ENCODE measurements at places on chromosomes 13 and 19. TPM values are rescaled to one million over a fixed set of nuclear protein-coding genes. Genes with fewer than 3 reads are reported as not detected.
A peak's percentile ranks its signal among the peaks of the same experiment; 100 is the strongest.

C13orf42 gene
- total RNA-seq: not detected

GRCh38 chr19:1910177-1910576, 5.0 kb downstream of the ADAT3 start:
- no peak overlapping the region for H3K4me3 ChIP-seq
- peaks cover 16% of the 10 kb centered on the region for H3K4me1 ChIP-seq
- DNase-seq: no peak
- no peak overlapping the region for H3K27ac ChIP-seq
- no peaks in the 10 kb centered on the region for H3K27me3 ChIP-seq

DBP gene
- total RNA-seq: 10.7 TPM

SIGLEC11 gene
- total RNA-seq: not detected

CFAP97D2 gene
- total RNA-seq: not detected

GRCh38 chr13:41178040-41178439, 16.3 kb downstream of the KBTBD7 start:
- H3K27ac ChIP-seq: no peak overlapping the region
- H3K4me1 ChIP-seq: peaks cover 3% of the 10 kb centered on the region
- DNase-seq: no peak
- H3K4me3 ChIP-seq: no peak overlapping the region
- no peaks in the 10 kb centered on the region for H3K27me3 ChIP-seq

RPS28 gene
- total RNA-seq: 2,121 TPM

GRCh38 chr13:95456815-95457214, 95.7 kb upstream of the CLDN10 start:
- peaks cover 8% of the 10 kb centered on the region for H3K4me1 ChIP-seq
- H3K27ac ChIP-seq: no peak overlapping the region
- H3K27me3 ChIP-seq: no peaks in the 10 kb centered on the region
- DNase-seq: no peak

DNA sequence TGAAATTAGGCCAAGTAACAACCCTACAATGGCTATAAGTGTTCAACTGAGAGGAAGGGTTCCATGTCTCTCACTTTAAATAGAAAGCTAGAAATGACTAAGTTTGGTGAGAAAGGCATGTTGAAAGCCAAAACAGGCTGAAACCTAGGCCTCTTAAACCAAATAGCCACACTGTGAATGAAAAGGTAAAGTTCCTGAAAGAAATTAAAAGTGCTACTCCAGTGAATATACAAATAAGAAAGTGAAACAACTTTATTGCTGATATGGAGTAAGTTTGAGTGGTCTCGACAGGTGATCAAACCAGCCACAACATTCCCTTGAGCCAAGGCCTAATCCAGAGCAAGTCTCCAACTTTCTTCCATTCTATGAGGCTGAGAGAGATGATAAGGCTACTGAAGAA, 209.6 kb downstream of the KLF12 start:
- H3K27ac ChIP-seq: peak overlapping the region; percentile 77
- H3K36me3 ChIP-seq: peaks cover 7% of the 10 kb centered on the region
- H3K4me1 ChIP-seq: peaks cover 23% of the 10 kb centered on the region

DNA sequence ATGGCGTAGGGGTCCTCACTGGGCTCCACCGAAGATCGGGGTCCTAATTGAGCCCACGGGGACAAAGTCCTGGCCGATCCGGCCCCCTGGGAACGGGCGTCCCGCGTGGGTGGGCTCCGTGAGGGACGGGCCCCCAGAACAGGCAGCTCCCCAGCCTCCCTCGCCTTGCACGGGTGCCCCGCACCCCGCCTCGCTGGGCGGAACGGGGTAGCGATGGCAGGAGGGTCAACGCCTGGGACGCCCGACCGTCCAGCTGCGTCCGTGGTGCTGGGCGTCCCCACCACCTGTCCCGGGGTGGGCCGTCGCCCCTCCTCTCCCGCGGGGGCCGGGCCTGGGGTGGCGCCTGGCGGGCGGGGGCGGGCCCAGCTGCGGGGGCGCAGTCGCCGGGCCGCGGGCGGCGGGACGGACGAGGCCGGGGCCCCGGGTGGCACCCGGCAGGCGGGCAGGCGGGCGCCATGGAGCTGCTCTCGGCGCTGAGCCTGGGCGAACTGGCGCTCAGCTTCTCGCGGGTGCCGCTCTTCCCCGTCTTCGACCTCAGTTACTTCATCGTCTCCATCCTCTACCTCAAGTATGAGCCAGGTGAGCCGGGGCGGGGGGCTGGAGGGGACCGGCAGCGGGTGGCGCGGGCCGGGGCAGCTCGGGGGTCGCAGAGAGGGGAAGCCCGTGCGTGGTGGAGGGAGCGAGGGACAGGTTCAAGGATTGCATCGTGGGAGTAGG, at the start of gene TMEM38A:
TMEM38A (plus strand) TSS at position 377 of the 717 bp plus-strand sequence; CDS start at position 456, 79 bp downstream.
- peak within 1 kb of the TSS; percentile 97 for H3K27ac ChIP-seq
- H3K4me1 ChIP-seq: peaks cover 18% of the 10 kb centered on the region
- DNase-seq: peak; percentile 89
- peaks cover 23% of the 10 kb centered on the region for H3K27me3 ChIP-seq
- H3K36me3 ChIP-seq: peaks cover 23% of the 10 kb centered on the region

- no peaks in the 10 kb centered on the region for H3K27me3 ChIP-seq
- H3K36me3 ChIP-seq: no peaks in the 10 kb centered on the region
- no peaks in the 10 kb centered on the region for H3K4me1 ChIP-seq
- no peak for DNase-seq
Measured at GRCh38 chr13:113121183-113121927, 1.2 kb upstream of the F10 start.

- peaks cover 79% of the 10 kb centered on the region for H3K27me3 ChIP-seq
- peaks cover 2% of the 10 kb centered on the region for H3K36me3 ChIP-seq
- peaks cover 4% of the 10 kb centered on the region for H3K4me1 ChIP-seq
- peak overlapping the region; percentile 29 for H3K27ac ChIP-seq
- DNase-seq: no peak
Measured at GRCh38 chr13:27970382-27971235, 1.5 kb upstream of the CDX2 start.

DNA sequence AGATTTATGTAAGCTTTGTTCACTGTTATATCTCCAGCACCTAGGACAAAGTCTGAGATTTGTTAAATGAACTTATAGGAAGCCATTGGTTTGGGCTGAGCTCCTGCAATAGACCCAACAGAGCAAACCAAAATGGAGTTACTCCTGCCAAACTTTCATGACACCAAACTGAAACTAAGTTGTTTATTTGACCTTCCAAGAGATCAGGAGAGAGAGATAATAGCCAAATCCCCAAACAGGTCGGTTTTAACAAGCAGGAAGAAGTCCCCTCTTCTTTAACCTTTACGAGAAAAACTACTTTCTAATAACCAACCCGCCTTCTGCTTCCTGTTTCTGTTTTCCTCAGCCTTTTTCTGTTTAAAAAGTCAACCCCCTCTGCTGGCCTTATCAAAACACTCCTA, 54.9 kb upstream of the ATP12A start:
- H3K4me3 ChIP-seq: peak overlapping the region; percentile 4
- no peaks in the 10 kb centered on the region for H3K27me3 ChIP-seq
- peak; percentile 59 for DNase-seq
- peaks cover 28% of the 10 kb centered on the region for H3K4me1 ChIP-seq

GRCh38 chr13:50464349-50465251, 378.9 kb downstream of the DLEU7 start:
- no peak overlapping the region for H3K4me3 ChIP-seq
- no peak overlapping the region for H3K27ac ChIP-seq
- no peaks in the 10 kb centered on the region for H3K36me3 ChIP-seq

- H3K27me3 ChIP-seq: no peaks in the 10 kb centered on the region
- no peak overlapping the region for H3K4me3 ChIP-seq
- H3K27ac ChIP-seq: no peak overlapping the region
- H3K36me3 ChIP-seq: no peaks in the 10 kb centered on the region
Measured at GRCh38 chr13:102761071-102761470, 12.5 kb downstream of the TEX30 start.

LENG9 gene
- total RNA-seq: 8.3 TPM

DNA sequence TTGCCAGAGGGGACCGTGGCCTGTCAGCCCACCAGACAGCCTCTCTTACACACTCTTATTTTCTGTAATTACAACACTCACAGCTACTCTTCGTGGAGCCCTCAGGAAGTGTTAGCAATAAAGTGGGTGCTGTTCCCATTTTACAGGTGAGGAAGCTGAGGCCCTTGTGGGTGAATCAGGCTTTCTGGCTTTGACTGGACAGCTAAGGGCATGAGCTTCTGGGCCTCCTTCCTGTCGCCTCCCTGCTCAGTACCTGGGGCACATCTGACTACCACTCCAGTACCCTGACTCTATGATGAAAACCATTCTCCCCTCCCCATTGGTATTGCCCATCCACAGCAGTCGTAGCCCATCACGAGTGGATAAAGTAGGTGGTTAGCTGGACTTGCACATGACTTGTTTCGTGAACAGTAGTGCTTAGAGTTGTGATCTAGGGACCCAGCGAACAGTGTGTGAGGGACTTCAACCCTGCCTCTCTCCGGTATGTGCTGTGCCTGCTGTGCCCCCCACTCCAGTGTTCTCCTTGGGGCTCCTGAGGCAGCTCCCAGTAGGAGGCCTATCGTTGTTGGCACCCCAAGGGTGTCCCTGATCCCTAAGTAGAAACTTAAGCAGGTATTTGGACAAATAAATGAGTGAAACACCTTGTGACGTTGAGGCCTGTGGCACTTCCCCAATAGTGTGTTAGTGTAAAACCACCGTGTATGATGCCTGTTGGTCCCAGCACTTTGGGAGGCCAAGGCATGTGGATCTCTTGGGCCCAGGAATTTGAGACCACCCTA, 38.6 kb downstream of the GATAD2A start:
- H3K27me3 ChIP-seq: no peaks in the 10 kb centered on the region
- no peak for DNase-seq
- peak overlapping the region; percentile 19 for H3K4me3 ChIP-seq
- H3K4me1 ChIP-seq: peaks cover 57% of the 10 kb centered on the region

GRCh38 chr19:47444388-47444821, 25.1 kb upstream of the MEIS3 start:
- H3K27me3 ChIP-seq: peaks cover 66% of the 10 kb centered on the region
- H3K4me3 ChIP-seq: peak overlapping the region; percentile 22
- H3K36me3 ChIP-seq: no peaks in the 10 kb centered on the region
- peak; percentile 85 for DNase-seq
- peak overlapping the region; percentile 43 for H3K27ac ChIP-seq
- peaks cover 39% of the 10 kb centered on the region for H3K4me1 ChIP-seq

DNA sequence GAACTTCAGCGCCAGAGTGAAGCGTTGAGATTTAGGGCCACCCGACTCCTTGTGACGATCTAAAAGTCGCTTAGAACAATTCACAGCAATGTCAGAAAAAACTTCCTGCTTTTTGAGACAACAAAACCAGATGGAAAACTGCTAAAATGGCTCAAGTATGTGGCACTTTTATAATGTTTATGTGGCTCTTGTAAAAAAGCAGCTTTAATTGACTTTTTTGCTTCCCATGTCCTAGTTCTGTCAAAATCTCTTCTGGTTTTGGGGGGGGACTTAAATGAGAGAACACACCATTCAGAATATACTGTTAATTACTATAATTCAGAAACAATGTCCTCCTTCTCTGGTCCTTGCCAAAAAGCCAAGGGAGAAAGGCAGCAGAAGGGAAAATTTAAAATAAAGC, 154.7 kb upstream of the LSM14A start:
- no peak overlapping the region for H3K4me3 ChIP-seq
- no peak overlapping the region for H3K27ac ChIP-seq

- H3K27ac ChIP-seq: no peak overlapping the region
- peak; percentile 71 for DNase-seq
- H3K4me1 ChIP-seq: peaks cover 11% of the 10 kb centered on the region
- H3K27me3 ChIP-seq: peaks cover 62% of the 10 kb centered on the region
- H3K36me3 ChIP-seq: no peaks in the 10 kb centered on the region
Measured at GRCh38 chr13:33015791-33016323, 366 bp upstream of the KL start.

GRCh38 chr13:95020298-95020987, 280.8 kb downstream of the ABCC4 start:
- no peak for DNase-seq
- no peaks in the 10 kb centered on the region for H3K27me3 ChIP-seq
- no peak overlapping the region for H3K27ac ChIP-seq
- H3K4me1 ChIP-seq: no peaks in the 10 kb centered on the region
- H3K36me3 ChIP-seq: peaks cover 2% of the 10 kb centered on the region

DNA sequence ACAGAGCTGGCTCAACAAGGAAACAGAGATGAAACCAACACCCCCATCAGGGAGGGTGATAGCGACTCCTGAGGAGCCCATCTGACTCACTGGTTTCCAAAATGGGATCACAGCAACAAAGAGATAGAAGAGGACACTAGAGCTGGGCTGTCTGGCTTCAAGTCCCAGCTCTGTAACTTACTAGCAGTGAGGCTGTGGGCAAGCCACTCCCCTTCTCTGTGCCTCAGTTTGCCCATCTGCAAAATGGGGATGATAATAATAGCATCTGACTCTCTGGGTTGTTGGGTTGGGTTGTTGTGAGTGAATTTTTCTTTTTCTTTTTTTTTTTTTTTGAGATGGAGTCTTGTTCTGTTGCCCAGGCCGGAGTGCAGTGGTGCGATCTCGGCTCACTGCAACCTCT, 14.3 kb downstream of the IGSF23 start:
- H3K36me3 ChIP-seq: no peaks in the 10 kb centered on the region
- H3K27me3 ChIP-seq: no peaks in the 10 kb centered on the region
- H3K27ac ChIP-seq: no peak overlapping the region
- H3K4me3 ChIP-seq: no peak overlapping the region
- DNase-seq: no peak

CLEC17A gene
- not detected for total RNA-seq

DNA sequence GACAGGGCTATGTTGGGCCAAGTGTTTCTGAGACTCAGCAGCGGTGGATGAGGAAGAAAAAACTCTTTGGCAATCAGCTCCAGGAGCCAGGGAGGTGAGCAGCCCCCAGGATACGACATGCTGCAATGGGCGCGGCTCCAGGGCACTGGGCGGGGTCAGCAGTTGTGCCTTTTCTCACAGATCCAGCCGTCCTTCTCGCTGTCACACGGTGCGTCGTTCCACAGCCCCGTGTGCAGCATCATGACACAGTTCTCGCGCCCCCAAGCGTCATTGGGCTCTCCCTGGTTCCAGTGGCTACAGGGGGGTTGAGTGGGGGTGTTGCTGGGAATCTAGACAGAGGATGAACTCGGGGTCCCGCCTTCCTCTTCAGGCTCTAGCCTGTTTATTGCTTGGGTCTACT, 2.7 kb downstream of the CLEC4G start:
- H3K27me3 ChIP-seq: peaks cover 48% of the 10 kb centered on the region
- no peak for DNase-seq
- no peak overlapping the region for H3K4me3 ChIP-seq
- H3K4me1 ChIP-seq: no peaks in the 10 kb centered on the region

- H3K4me1 ChIP-seq: no peaks in the 10 kb centered on the region
- H3K36me3 ChIP-seq: no peaks in the 10 kb centered on the region
- H3K27me3 ChIP-seq: no peaks in the 10 kb centered on the region
- no peak for DNase-seq
- no peak overlapping the region for H3K4me3 ChIP-seq
Measured at GRCh38 chr13:37984357-37984756, 114.8 kb upstream of the TRPC4 start.

- DNase-seq: peak; percentile 51
- peaks cover 9% of the 10 kb centered on the region for H3K27me3 ChIP-seq
- H3K36me3 ChIP-seq: no peaks in the 10 kb centered on the region
- no peak overlapping the region for H3K4me3 ChIP-seq
- no peak overlapping the region for H3K27ac ChIP-seq
Measured at GRCh38 chr13:113564331-113565023, 20.1 kb upstream of the TFDP1 start.

ATCAY gene
- total RNA-seq: not detected

- no peaks in the 10 kb centered on the region for H3K4me1 ChIP-seq
- no peak overlapping the region for H3K4me3 ChIP-seq
- no peaks in the 10 kb centered on the region for H3K27me3 ChIP-seq
- no peaks in the 10 kb centered on the region for H3K36me3 ChIP-seq
Measured at GRCh38 chr13:58025821-58026220, 394.3 kb downstream of the PCDH17 start.

KL gene
- total RNA-seq: 0.75 TPM

- no peak overlapping the region for H3K27ac ChIP-seq
- no peak for DNase-seq
- peaks cover 38% of the 10 kb centered on the region for H3K36me3 ChIP-seq
- no peaks in the 10 kb centered on the region for H3K27me3 ChIP-seq
Measured at GRCh38 chr19:10372690-10373089, 7.7 kb downstream of the TYK2 start.

Data from activated CD4-positive, alpha-beta T cell treated with anti-CD3 and anti-CD28 coated beads, Interleukin-2, amount 10 ng/mL, durations not matched to agents 24 days and 14 days (primary cell).